ENCODE measurements at places on chromosomes 7 and 10. TPM values are rescaled to one million over a fixed set of nuclear protein-coding genes. Genes with fewer than 3 reads are reported as not detected.

GRCh38 chr7:76393116-76394031 lies 16.1 kb downstream of the SSC4D start:
- DNase-seq: peak; percentile 95

- no peak for DNase-seq
Observed at GRCh38 chr7:16743236-16743635, 10.3 kb upstream of the TSPAN13 start.

DNA sequence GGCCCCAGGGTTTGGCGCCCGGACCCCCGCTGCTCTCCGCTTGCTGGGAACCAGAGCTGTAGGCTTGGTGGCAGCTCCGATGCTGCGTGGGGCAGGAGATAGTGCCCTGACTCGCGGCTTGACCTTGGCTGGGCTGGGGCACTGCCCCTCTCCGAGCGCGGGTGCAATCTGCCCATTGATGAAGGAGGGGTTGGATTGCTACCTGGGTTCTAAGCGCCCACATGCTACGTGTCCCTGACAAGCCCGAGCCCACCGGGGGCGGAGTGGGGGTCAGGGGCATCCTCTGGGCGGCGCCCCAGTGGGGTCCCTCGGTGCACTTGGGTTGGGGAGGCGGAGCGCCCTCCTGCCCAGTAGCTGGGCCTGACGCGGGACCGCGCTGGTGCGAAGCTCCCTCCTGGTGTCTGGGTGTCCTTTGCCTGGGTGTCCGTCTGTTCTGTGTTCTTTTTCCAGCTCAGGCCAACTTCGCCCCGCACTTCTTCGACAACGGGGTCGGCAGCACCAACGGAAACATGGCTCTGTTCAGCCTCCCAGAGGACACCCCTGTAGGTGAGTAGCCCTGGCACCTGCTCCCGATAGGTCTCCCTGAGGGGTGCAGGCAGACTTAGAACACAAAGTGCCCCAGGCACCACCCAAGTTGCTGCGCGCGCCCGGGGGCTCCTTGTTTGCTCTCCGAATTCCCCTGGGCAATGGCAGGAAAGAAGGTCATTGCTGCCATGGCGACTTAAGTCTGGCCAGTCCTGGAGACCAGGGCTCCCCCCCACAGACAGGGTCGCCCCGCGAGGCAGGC lies 900 bp downstream of the CDHR1 start:
- peak; percentile 58 for DNase-seq

DNA sequence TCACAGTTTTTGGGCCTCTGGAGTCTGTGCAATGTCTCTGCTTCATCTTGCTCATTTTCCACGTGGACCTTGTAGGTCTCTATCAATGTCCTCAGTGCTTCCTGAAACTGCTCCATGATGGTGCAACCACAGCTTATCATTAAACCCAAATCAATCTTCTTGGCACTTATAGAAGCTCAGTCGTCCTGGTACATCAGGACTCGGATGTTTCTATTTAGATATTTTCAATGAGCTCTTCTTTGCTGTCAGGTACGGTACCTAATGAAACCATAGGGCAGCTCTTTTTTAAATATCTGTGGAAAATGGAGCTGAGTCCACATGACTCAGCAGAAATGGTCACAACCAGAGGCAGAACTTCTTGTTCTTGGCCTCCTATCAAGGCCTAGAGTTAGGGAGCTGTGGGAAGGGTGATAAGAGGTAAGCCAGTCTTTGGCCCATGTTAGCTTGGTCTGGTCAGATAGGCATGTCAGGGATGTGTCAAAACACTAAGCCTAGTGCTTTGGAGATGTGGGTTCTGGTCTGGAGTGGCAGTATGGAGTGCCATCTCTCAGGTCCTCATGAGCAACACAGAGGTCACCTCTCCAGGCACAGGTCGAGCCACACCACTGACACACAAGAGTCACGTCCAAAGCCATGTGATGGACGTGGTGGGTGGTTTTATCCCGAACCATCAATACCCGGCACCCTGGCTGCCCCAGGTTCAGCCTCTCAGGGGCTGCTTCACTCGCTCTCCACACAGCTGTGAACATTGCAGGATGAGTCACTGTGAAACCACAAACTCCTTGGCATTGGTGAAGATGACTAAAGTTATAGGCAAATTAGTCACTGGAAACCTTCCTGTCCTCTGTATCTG lies 87.0 kb downstream of the TBXAS1 start:
- DNase-seq: peak; percentile 94

GRCh38 chr10:97500297-97500575 lies 1.5 kb downstream of the UBTD1 start:
- DNase-seq: no peak

DNA sequence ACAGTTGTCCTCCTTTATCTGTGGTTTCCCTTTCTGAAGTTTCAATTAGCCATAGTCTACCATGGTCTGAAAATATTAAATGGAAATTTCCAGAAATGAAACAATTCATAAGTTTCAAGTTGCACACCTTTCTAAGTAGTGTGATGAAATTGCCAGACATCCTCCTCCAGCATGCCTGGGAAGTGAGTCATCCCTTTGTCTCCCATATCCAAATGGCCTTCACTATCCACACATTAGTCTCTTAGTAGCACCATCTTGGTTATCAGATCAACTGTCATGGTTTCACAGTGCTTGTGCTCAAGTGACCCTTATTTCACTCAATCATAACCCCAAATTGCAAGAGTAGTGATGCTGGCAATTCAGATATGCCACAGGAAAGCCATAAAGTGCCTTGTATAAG lies 83.4 kb upstream of the PPP1R9A start:
- DNase-seq: no peak

Gene ZNF277
- 15.0 TPM for total RNA-seq

DNA sequence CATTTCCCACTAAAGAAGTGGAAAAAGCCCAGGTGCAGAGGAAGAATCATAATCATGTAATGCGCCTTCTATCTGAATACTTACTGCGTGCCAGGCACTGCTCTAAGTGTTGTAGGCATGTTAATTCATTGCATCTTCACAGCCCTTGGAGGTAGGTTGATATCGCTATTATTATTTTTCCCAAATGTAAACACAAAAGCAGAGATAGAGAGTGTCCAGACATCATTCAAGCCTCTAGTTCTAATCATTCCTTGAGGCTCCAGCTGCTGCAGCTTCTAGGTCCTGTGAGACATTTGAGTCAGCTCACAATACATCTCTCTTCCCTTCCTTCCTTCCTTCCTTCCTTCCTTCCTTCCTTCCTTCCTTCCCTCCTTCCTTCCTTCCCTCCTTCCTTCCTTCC lies 25.0 kb downstream of the GALNTL5 start:
- DNase-seq: no peak

Gene AEBP1
- 2.4 TPM for total RNA-seq

DNA sequence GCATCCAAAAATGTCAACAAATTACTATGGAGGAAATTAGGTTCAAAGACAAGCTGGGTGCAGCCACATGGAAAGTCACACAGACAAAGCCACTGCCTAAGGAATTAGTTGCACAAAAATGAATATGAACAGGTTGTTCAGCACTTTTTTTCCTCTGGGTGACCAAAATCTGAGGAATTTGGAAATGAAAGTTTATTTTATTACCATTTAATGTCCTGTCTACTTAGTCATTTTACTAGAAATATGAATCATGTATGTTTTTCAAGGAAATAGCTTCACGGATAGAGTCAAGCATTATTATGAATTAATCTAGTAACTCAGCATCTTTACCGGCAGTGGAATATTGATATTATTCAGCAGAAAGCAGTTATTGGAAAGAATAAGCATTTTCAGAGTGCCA lies 106.3 kb downstream of the ANK3 start:
- DNase-seq: no peak

DNA sequence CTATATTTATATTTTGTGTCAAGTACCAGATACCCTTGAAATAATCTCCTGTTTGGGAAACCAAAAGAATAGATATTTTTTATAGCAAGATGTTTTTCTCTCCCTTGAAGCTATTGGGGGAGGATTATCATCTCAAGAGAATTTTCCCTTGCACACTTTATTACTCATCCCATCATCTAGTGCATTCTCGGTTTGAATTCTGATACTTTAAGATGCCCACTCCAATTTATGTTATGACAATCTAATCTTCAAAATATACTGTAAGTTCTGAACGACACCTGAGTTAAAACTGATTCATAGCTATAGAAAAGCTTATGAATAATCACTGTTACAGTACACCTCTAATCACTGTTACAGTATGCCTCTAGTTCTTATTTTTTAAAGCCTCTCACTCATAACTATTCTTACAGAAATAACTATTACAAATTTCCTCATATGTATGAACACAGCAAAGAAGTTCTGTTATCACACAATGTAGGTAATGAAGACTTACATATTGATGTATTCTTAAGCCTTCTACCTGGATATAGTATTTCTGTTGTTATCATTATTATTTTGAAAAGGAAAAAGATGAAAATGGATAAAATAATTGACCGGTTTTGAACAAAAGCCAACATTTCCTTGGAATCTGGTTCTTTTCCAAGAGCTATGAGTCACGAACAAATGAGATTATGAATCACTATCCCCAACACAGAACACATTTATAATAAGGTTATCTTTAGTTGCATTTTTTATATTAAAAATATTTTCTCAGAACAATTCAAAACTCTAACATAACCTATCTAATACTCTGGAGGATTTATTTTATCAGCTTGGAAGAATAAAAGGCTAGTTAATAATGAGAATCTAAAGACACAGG lies 72.3 kb upstream of the FAM13C start:
- DNase-seq: no peak

GRCh38 chr10:124686707-124687376 lies 57.3 kb downstream of the FAM53B start:
- DNase-seq: no peak

- no peak for DNase-seq
Observed at GRCh38 chr7:45065031-45065995, 23.5 kb downstream of the NACAD start.

Gene ELFN1
- total RNA-seq: 0.11 TPM

GRCh38 chr7:143284591-143285469 lies at the start of gene TMEM139:
Gene TMEM139, plus strand, starts transcription at chr7:143284958. Its CDS starts 1,000 bp downstream, at chr7:143285958.
- DNase-seq: no peak

DNA sequence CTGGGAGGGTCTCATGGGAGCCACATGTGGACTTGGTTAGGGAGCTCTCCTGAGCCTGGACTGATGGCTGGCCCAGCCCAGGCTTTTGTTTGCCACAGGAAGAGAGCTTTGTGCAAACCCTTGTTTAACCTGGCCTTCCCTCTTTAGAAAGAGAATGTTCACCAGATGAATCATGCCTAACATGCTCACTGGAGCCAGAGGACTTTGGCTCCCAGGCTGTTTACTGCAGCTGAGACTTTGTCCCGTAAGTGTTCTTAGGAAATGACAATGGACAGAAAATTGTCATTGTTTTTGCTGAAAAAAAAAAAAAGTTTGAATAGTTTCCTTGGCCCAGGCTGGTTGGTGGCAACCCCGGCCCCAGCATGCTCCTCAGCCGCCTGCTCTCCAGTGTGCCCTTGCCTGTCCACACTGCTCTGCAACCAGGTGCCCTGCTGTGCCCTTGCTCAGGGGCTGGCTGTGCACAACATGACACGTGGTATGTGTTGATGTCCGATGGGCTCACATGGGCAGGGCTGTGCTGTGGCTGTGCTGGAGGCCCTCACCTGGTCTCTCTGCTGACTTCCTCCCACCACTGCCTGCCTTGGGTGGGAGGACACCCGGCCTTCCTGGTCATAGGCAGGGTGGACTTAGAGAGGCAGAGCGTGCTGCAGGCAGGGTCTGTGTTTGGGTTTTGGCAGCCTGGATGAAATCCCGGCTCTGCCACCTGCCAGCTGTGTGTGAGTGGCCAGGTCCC lies 215.3 kb upstream of the ZNF32 start:
- DNase-seq: no peak

Gene APBB1IP
- total RNA-seq: 58.0 TPM

- peak; percentile 58 for DNase-seq
Observed at GRCh38 chr10:112532189-112532588, 85.2 kb downstream of the VTI1A start.

Gene OPALIN
- not detected for total RNA-seq

Gene ZKSCAN1
- 70.6 TPM for total RNA-seq

Gene TMEM225B
- total RNA-seq: 1.1 TPM

Gene HNRNPF
- total RNA-seq: 514 TPM

Gene UBE2D4
- 11.2 TPM for total RNA-seq

- no peak for DNase-seq
Observed at GRCh38 chr7:99109108-99110051, 34.5 kb downstream of the SMURF1 start.

Gene LUC7L2
- total RNA-seq: 176 TPM

DNA sequence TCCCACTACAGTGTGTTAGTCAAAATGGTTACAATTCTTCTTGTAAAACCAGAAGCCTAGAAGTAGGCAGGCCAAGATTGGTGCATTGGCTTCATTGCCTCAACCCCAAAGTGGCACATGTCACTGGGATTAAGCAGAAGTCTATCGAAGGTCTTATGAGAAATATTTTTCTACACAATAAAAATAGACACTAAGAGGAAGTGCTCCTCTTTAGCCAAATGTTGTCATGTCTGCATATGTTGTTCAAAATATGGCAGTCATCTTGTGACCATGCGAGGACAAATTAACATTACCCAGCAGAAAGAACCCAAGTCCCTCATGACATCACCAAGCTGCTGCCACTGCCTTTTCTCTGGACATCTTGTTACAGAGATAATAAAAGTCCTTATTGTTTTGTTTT lies 6.3 kb upstream of the NSMCE4A start:
- DNase-seq: no peak

DNA sequence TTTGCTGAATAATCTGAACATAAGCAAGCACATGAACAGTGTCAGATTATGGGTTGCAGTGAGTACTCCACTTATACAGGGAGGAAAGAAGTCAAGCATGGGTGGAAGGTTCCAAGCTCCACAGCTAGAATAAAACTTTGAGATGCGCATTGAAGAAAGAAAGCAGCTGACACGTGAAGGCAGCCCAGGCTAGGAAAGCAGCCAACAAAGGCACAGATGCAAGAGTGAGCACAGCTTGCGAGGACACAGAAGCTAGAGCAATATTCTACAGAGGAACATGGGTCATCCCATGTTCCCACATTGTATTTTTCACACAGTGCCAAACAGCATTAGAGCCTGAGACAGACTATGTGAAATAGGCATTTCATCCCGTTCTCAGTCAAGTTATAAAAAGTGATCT lies 194.6 kb upstream of the TBX20 start:
- no peak for DNase-seq

DNA sequence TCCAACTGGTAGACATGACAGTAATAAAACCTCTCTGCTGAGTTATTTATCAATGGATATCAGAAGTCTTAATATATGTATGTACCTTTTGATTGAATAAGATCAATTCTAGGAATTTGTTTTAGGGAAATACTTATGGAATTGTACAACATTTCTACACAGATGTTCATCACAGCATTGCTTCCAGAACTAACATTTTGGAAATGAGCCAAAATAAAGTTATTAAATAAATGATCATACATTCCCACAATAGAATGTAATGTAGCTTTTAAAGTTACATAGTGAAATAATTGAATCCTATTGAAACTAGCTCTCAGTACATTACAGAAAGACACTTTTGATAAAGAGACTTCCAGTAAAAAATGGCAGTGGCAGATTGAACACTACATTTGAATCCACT lies 481.6 kb upstream of the LRRN3 start:
- DNase-seq: no peak

Gene SFXN4
- 22.4 TPM for total RNA-seq

DNA sequence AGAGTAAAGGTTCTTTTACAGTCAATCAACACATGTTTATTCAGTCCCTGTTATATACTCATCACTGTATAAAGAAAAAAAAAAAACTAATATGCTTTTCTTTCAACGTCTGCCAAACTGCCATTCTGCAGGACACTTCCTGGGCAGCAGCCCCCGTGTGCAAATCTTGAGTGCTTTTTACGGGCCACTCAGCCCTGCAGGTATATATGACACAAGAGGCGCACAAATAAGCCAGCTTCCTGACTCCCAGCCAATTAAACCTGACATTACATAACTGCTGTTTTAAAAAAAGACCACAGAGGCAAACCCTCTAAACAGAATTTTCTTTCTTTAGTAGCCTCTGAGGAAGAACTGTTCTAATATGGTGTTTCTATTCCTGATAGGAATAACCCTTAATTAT lies 263.0 kb upstream of the NEBL start:
- DNase-seq: no peak

Gene EMX2
- not detected for total RNA-seq

Gene PPRC1
- 134 TPM for total RNA-seq
